ENCODE measurements at places on chromosomes 3 and 15.

DNA sequence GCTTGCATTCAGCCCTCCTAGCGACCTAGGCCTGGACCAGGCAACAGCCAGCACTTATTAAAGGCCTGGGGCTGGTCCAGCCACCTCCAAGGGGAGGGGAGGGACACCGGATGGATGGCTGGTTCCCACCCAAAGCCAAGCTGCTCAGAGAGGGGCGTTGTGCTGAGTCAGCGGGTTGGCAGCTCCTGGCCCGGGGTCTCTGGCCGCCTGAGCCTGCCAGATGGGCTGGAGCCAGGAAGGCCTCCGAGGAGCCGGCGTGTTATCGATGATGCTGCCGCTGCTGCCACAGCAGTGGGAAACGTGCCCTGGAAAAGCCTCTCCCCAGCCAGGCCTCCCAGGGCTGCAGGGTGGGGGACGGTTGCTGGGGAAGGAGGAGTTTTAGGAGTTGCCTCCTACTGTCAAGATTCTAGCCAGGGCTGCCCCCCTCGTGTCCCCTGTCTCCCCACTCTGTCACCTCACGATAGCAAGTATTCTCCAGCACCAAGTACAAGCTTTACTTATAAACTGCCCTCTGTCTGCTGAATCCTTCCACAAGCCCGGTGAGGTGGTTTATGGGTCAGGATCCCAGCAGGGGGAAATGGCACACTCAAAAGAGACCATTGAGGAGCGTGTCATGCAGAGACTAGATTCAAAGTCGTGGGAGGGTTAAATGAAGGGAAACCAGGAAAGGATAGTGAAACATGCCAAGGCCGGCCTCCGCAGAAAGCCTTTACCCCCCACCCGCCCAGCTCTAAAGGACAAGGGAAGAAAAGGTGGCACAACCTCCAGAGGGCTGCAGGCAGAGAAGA is 43.2 kb upstream of the TSEN2 start:
- no peak for DNase-seq

DNA sequence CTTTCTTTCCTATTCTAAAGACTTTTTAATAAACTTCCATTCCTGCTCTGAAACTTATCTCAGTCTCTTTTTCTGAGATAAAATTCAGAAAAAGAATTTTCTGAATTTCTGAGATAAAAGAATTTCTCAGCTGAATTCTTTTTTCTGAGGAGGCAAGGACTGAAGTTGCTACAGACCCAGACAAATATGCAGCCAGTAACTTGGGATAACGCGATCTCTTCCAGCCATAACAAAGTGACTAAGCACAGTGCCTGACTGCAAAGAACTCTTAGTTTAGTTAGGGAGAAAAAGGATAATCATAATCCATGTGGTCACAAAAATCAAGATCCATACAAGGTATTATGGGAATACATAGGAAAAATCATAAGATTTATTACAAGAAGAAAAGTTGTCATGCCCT is 222.0 kb upstream of the GAP43 start:
- DNase-seq, result no peak

DNA sequence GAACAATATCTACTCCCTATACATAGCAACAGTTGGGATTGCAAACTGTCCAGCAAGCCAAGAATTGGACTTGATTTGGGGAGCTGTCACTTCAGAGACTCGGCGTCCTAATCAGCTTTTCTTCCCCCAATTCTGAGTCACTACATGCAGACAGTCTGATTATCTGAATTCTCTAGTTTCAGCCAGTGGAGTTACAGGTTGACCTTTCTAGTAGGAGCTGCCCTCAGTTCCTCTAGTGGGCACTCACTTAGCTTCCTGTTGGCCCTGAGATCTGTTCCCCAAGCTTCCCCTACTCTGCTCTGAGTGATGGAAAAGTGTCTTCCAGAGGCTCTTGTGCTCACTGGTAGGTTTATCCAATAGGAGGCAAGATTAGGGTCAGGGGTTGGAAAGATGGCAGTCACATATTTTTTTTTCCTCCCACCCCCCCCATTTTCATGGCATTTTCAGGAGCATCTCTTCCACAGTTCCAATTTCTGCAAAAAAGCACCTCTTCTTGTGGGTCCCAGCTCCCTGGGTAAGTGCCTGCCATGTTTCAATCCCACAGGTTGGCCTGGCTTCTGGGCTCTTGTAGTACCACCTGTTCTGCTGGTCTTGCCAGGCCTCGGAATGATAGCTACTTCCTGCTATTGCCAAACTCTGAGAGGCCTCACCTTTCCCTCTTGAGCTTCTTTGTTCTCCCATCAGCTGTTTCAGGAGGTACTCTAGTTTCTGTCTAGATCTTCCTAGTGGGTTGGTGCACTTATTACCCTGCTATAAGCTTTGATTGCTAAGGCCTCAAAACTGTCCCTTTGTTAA is 182.2 kb downstream of the RAP2B start:
- DNase-seq, result no peak

- no peak for DNase-seq
Observed at GRCh38 chr15:53397041-53397616, 362.3 kb downstream of the WDR72 start.

GRCh38 chr3:126390751-126391150 is 4.0 kb upstream of the CFAP100 start:
- no peak for DNase-seq

DNA sequence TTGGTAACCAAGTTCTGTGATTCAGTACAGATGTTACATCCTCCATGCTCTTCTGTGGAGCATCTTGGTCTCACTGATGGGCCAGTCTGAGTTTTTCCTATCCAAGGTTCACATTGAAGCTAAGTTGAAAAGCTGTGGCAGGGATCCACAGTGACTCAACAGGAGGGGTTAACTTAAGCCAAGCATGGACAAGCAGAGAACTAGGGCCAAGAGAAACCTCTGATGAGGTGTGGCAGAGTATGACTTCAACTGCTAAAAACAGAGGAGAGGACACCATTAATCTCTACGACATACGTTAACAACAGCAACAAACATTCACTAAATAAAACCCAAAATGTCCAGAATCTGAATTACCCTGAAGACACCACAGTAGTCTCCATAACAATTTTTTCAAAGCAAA is 268.1 kb upstream of the UBE2E2 start:
- DNase-seq, result no peak

- DNase-seq, result no peak
Observed at GRCh38 chr3:189806171-189806951, 175.2 kb downstream of the TP63 start.

DNA sequence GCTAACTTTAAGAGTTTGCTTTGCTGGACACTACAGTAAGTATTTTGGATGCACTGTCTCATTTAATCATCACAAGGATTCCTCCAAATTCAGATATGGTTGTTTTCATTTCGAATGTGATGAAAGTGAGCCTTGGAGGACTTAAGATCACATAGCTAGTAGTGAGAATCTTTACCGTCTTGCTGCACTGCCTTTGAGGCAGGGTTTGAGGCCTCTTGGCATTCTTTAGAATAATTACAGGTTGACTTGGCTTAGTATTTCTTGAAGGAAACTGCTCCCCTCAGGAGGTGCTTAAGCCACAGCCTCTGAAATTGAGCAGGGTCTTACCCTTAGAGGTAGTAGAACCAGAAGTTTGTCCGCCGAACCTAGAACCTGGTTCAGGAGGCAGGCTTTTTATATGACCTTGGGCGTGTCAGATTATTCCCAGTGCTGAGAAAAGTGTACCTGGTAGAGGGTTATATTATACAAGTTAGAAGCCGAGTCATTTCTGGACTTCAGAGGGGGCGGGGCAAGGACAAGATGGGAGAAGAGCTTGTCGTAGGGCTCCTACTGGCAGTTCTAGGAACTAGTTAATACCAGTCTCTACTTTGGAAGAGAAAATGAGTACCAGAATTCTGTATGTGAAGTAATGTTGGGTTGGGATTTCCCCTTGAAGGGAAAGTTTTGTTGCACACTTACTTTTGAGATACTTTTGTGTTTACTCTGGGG is 1.1 kb downstream of the TFG start:
- peak; percentile 32 for DNase-seq

GRCh38 chr15:63301088-63301487 is 23.7 kb downstream of the APH1B start:
- no peak for DNase-seq

DNA sequence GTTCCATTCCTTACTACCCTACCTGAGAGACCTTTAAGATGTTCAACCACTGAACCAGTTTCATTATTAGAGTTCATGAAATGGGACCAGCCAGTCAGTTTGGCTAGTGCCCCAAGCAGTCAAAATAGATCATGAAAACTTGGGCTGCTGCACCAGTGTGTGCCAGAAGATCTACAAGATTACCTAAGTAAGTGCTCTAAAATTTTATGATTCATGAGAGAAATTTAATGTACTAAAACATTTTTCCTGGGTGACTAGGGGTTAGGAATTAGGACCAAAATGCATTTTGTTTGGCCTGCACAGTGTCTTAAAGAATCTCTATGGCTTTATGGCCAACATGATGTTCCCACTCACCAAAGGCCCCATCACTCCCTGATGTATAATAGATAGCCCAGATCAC is 214.7 kb downstream of the ATP8B4 start:
- no peak for DNase-seq

DNA sequence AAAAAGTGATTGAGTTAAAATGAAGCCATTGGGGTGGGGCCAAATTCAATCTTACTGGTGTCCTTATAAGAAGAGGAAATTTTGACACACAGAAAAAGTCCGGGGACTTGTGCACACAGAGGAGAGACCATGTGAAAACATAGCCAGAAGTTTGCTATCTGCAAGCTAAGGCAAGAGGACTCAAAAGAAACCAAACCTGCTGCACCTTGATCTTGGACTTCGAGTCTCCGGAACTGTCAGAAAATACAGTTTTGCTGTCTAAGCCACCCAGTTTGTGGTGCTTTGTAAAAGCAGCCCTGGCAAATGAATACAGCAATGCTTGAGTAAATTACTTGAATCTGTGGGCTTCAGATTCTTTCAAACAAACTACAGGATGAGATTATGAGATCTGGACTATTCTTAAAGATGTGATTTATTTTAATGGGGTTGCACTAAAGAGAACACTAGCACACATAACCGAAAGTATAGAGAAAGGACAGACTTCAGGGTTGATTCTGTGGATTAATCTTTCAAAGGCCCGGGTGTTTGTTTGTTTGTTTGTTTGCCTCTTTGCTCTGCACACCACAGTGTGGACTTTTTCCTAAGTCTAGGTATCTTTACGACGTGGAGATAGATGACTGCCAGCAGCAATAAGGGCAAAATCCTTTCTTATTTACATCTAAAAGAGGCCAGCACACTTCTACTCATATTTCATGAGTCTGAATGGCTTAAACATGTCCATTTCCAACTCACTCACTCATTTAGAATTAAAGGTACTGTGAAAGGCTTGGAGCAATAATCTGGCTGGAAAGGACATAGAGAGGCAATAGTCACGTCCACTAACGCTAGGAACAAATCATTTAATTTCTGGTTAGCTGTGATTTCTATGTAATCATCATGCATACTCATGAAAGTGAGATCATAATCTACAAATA is 53.9 kb upstream of the SSR3 start:
- no peak for DNase-seq

DNA sequence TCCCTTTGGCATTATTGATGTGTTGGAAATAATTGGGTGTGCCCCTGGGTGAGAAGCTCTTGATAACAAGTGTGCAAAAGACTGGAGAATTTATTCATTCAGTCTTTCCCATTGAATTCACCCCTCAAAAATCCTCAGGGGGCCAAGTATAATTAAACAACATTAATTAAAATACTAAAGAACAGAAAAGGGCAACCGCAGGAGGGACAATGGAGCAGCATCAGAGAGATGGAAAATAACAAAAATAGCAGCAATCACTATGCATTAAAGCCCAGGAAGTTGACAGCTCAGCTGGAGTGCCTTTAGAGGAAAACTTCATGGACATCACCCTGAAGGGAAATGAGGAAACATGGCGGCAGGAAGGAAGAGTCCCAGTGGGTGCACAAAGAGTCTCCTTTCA is 227.6 kb downstream of the MINAR1 start:
- no peak for DNase-seq

DNA sequence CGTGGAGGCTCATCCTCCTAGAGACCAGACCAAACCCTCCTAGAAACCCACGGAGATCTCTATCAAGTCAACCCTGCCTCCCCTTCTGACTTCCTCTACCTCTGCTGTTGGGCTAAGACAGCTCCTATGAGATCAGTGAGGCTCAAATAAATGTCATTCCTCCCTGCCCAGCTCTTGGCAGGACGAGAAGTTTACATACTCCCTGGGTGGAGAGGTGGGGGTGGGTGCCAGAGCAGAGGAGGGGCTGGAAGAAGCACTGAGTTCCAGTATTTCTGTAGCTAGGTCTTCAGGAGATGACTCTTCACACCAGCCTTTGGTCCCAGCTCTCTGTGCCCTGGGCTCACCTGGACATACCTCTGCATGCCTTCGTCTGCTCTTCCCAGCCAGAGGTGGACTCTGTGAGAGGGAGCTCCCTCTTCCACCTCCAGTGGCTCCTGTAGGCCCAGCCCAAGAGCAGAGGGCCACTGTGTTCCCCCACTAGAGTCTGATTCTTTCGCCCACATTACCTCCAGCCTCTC is 42.4 kb upstream of the TLE3 start:
- DNase-seq, result no peak

DNA sequence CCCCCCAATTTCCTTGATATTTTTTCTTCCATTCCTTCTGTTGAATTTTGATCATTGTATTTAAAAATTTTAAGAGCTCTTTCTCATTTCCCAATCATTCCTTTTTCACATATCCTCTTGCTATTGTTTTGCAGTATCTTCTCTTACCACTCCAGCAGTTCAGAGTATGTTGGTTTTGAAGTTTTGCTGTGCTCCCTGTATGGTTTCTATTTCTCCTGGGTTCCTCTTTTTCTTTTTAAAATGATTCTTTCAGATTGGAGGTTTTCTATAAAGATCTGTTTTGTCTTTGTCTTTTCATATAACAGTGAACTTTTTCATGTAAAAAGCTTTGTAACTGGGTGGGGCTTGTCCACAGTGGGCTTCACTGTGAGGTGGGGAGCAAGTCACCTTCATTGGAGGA is 12.8 kb downstream of the USP3 start:
- DNase-seq, result no peak

DNA sequence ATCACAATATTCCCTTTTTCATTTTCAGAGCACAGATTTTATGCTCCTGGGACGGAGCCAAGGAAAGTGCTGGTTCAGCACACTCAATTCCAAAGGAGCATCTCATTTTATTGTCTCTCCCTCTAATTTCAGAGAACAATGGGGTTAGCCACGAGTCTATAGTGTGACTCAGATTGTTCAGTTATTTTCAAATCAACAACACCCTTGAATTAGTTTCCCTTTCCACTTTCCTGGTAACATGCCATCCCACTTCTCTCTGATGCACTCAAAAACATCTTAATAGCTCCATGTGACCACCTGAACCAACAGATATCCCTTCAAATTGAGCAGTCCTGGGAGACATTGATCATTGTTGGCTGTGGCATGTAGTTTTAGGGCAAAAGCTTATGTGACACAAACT is 389.7 kb upstream of the MDFIC2 start:
- no peak for DNase-seq

GRCh38 chr3:45688194-45688881 is 858 bp upstream of the SACM1L start:
- no peak for DNase-seq
